ENCODE measurements at places on chromosomes 5 and 9.

DNA sequence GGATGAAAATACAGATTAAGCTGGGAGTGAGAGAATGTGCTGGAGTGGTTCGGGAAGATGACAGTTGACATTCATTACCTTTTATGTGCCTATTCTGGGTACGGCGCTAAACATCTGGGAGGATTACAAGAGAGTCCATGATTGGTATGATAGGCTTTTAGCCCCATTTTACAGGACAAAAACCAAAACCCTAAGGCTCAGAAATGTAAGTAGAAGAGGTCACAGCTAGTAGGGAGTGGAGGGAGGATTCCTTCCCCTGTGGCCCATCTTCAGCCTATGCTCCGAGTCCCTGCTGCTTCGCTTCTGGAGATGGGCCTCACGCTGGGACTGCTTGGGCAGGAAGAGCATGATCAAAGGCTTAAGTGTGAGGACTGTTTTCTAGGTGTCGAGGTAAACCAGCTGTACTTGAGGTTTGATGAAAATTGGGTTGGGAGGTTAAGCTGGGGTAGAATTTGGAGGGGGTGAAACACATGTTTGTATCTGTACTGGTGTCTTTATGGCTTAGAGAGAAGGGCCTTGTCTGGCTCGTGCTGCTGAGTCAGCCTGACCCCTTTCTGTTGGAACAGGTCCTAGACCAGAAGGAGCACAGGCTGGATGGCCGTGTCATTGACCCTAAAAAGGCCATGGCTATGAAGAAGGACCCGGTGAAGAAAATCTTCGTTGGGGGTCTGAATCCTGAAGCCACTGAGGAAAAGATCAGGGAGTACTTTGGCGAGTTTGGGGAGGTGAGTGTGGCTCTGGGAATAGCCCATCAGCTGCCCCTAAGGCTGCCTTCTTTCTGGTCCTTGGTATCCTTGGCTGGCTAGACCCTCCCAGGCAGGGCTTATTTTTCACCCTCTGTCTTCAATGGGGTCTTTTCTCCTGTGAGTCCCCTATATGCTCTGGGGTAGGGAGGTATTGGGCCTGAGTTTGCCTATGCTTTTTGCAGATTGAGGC is 2.1 kb downstream of the HNRNPAB start:
- DNase-seq = no peak

DNA sequence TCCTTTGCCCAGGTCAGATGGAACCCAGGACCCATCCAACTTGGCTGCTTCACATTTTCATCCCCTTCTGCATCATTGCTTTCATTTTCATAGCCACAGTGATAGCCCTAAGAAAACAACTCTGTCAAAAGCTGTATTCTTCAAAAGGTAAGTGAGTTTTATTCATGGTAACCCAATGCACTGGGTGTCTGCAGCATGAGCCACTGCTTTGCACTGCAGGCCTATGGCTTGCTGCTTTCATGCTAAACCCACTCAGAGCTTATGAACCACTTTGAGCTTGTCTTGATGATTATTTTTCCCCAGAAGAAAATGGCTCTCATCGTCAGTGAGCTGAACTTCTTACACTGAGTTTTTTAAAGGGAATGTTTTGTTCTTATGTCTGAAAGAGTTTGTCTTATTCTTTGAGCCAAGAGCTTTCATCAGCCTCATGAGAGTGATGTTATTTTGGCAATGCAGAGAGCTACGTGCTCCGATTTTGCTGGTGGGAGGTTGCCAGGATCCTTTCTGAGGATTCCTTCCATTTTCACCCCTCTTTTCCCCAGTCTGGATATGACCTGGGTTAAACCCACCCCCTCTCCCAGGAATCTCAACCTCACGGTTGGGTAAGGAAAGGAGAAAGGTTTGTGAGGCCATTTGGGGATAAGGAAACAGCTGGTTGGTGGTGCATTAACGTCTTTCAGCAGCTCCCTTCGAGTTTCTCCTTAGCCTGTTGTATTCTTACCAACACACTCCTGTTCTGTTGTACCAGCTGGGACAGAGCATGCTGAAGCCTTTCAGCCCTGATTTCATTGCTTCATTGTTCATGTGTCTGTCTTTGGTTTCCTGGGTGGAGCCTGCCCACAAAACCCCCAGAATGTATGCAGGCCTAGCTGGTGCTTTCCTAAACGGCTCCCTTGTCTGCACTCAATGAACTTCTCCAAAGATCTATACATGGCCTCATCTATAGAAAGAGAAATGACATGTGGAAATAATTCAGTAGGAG is 47.6 kb downstream of the PDCD1LG2 start:
- DNase-seq = no peak

DNA sequence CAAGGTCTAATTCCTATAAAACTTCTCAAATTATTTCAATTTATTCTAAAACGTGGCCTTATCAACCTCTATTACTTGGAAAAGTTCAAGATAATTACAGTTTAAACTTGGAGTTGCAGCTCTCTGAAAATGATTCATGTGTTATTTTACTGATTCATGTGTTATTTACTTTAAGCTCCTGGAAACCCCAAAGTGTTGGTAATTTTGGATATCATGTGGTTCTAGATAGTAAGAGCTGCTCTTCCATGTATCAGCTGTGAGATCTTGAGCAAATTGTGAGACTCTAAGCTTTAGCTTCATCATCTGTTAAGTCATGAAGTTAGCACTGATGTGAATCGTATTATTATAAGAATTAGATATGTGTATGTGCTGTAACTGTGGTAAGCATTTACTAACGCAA is 749.2 kb downstream of the TLE4 start:
- no peak for DNase-seq

DNA sequence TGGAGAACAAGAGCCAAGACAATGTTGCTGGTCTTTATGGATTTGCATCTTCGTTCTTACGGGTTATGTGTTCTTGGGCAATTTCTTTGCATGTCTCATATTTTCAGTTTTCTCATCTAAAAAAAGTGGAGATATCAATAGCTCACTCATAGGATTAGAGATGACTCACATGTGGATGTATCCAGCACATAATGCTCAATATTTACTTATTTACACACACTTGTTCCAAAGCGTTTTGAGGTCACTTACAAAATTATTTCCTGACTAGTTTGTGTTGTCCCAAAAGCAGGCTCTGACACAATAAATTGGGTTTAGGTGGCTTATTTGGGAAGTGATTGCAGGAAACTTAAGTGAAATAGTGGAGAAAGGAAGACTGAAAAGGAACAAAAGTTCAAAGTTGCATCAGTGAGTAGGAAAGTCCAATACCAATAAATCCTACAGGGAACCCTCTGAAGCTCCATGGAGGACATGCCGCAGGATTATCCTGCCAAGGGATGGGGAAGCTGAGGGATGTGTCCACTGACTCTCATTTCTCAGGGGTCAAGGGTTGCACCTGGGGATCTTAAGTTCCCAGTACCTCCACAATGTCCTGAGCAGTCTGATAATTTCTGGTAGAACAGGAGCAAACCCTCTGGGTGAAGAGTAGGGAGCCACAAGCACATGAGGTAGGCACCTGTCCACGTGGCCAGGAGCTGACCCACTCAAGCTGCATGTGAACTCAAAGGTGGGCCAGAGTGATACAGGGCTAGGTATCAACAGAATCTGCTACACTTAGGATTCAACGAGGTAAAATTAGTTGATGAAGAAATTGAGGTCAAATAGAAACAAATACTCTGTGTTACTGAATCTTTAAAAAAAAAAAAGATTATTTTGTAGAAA is 37.4 kb upstream of the SLC44A1 start:
- DNase-seq = no peak

- DNase-seq = no peak
These were observed 23.5 kb downstream of the DUSP1 start for GRCh38 chr5:172747471-172747870.

DNA sequence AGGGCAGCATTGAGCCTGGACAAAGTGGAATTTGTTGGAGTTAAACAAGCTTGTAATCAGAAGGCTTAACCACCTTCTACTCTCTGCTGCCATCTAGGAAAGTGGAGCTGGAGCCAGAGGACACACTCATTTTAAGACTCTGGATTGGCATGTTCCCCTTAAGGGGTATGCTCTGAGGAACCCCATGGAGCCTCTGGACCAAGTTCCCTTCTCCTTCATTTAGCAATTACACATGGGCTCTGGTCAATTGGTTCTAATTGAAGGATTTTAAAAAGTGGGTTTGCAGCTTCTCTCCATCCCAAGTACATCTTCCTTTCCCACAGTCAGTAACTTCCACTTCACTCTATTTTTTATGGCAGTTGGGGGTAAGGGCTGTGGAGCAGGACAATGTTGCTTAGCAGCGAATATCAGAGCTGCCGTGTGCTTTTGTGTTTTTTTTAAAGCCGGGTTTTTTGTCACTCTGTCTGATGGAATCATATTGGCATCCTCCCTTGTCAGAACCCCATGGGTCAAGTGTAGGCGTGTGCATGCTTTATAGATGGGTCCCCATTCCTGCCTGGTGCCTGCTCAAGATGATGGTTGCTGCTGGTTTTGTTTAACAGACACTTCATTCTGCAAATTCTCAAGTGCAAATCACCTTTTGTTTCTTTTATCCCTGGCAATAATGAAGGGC is 330.7 kb upstream of the ADAMTSL1 start:
- no peak for DNase-seq

DNA sequence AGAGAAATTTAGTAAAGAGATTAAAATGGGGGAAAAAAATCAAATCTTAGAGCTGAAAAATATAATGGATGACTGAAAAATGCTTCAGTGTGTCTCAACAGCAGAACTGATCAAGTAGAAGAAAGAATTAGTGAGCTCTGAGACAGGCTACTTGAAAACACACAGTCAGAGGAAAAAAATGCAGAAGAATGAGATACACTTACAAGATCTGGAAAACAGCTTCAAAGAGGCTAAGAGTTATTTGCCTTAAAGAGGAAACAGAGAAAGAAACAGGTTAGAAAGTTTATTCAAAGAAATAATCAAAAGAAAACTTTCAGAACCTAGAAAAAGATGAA is 70.5 kb upstream of the OR2K2 start:
- DNase-seq = peak; percentile 3

DNA sequence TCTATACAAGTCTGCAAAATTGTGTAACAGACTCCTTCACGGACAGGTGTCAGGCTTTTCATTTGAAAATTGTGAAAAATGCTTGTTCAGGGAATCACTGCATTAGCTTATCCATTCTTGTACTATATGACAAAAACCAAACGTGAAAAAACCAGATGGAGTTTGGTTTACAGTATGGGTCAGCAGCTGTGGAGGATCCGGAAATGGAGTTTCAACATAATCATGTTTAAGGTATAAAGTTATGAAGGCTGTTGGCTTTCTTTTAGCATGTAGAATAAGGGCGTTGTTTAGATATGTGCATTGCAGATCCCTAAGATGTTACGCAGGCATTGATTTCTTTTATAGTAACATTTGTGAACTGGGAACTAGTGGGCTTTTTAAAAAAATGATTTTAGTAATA is 123.8 kb downstream of the GDNF start:
- DNase-seq = no peak

DNA sequence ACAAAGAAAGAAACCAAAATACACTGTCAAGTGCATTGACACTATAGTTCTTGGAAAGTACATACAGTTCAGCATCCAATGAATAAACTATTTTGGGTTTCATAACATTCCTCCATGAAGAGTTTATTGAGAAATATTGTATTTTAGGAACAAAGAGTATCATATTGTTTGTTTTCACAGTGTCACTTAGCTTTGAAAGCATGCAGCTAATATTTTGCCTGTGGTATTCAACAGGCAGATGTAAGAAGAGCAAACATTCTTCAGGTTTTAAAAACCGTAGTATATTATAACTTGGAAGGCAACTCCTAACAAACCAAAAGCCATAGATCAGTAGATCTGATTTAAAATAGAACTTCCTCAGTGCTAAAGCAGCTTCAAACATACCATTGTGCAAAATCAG is 4.5 kb downstream of the PRELID2 start:
- no peak for DNase-seq

DNA sequence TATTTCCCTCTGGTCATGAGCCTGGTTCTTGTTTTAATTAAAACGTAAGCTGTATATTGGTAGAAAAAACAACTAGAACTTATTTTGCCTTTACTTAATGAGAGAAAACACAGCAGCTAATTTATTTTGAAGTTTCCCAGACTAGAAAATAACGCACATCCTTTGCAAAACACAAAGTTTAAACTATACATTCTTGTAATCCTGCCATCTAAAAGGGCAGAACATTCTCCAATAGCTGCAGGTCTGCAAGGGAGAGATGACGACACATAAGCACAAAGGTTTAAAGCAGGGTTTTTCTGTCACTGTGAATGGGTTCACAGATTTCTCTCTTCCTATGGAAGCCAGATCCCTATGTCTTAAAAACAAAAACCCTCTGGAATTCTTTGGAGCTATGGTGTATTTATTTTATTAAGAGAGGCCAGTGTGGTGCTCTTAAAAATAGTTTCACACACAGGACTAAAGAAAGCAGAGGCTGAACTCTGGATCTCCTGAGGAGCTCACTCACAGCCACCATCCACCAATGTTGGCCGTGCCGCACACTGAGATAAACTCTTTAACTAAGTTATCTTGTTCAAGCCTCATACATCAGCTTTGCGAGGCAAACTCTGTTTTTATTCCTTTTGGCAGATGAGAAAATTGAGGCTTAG is 82.4 kb downstream of the SNCAIP start:
- no peak for DNase-seq

- no peak for DNase-seq
These were observed 11.3 kb downstream of the NINJ1 start for GRCh38 chr9:93122721-93123221.

DNA sequence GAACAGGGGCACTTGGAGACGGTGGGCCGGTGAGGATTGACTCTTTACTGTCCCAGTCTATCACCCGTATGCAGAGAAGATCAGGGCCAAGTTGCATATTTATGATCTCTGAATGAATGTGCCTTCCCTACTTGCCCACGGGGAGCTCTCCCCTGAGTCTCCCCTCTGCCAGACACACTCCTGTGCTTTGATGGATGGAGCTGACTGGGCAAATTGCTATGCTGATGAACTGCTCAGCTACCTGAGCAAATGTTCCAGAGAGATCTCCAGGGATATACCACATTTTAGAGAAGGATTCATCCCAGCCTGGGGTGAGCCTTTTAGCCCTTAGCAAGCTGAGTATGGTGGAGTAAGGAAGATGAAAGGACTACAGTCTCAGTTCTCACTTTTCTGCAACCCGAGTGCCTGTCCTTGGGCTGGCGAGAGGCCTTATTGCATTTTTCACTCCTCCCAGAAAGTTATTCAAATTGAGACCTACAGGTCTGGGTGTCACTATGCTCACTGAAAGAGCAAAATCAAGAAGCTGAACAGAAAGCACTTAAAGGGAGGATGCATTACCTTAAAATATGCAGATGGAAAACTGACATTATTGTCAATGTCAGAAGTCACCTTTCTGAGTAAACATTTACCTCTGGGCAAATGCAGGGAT is 526.7 kb upstream of the WWC1 start:
- no peak for DNase-seq

DNA sequence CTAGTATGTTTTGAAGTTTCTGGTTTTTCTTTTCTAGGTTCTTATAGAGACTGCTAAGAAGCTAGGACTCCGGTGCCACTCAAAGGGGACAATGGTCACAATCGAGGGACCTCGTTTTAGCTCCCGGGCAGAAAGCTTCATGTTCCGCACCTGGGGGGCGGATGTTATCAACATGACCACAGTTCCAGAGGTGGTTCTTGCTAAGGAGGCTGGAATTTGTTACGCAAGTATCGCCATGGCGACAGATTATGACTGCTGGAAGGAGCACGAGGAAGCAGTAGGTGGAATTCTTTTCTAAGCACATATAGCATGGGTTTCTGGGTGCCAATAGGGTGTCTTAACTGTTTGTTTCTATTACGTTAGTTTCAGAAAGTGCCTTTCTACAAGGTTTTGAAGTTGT is 52.2 kb downstream of the MTAP start:
- no peak for DNase-seq

GRCh38 chr9:135328485-135329417 is 150.8 kb upstream of the PPP1R26 start:
- no peak for DNase-seq
